ENCODE measurements at places on chromosomes 6 and 20. TPM values are rescaled to one million over a fixed set of nuclear protein-coding genes. Genes with fewer than 3 reads are reported as not detected.

LINC00237 gene
- not detected for total RNA-seq

PKIB gene
- total RNA-seq = 56.8 TPM

ZFP64 gene
- total RNA-seq = 22.0 TPM

ERVFRD-1 gene
- total RNA-seq = not detected

GRCh38 chr20:59785986-59786795 lies 147.2 kb downstream of the SYCP2 start:
- H3K27ac ChIP-seq = no peak overlapping the region
- no peak overlapping the region for H3K4me3 ChIP-seq
- H3K4me1 ChIP-seq = peaks cover 22% of the 10 kb centered on the region
- no peak for DNase-seq
- peaks cover 40% of the 10 kb centered on the region for H3K27me3 ChIP-seq
- no peaks in the 10 kb centered on the region for H3K36me3 ChIP-seq

GRCh38 chr20:32962053-32962452 lies 42.2 kb downstream of the SUN5 start:
- no peak overlapping the region for H3K4me3 ChIP-seq
- no peaks in the 10 kb centered on the region for H3K36me3 ChIP-seq
- H3K27ac ChIP-seq = no peak overlapping the region
- peak; percentile 68 for DNase-seq
- peaks cover 6% of the 10 kb centered on the region for H3K4me1 ChIP-seq
- H3K27me3 ChIP-seq = peaks cover 4% of the 10 kb centered on the region

DNA sequence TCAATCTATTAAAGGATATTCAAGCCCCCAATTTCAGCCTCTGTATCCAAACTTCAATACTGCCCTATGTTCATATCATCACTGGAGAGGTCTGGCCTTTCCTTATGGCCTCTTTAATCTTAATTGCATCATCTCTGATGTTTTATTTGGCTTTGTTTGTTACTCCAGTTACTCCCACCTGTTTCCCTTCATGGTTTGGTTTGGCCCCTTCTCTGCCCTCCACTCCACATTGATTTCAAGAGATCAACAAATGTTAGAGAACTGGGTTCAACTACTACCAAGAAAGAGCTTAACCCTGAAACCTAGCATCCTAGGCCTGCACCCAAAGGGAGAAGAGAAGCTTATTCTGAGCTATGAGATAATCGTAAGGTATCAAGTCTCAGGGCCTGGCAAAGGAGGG lies 221.6 kb downstream of the LAMA2 start:
- DNase-seq = no peak
- peaks cover 17% of the 10 kb centered on the region for H3K4me1 ChIP-seq
- H3K27ac ChIP-seq = no peak overlapping the region
- H3K27me3 ChIP-seq = no peaks in the 10 kb centered on the region
- H3K4me3 ChIP-seq = no peak overlapping the region

DNA sequence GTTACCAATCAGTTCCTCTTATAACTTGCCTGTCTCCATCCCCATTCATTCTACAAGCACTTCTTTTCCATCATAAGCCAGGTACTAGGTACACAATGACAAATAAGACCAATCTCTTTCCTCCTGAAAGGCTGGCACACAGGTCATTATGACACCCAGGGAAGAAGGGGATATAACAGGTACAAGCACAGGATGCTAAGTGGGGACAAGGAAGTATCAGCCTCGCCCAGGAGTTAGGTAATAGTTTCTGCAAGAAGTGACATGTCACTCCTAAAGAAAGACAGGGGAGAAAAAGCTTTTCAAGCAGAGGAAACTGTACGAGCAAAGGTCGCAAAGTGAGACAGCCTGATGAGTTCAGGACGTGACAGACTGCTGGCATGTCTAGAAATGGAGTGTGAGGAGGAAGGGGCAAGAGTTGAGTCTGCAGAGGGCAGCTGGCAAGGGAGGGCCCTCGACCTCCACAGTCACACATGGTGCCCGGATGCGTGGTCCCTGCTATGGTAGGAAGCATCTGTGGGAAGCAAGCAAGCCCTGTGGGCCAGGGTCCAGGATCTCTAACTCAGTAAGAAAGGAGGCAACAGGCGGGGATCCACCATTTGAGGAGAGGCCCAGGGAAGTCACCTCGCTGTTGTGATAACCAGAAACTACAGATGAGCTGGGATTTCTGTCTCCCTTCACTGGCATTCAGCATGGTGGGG lies 40.4 kb downstream of the GPLD1 start:
- H3K4me3 ChIP-seq = no peak overlapping the region
- peak overlapping the region; percentile 62 for H3K27ac ChIP-seq
- H3K27me3 ChIP-seq = no peaks in the 10 kb centered on the region
- peaks cover 4% of the 10 kb centered on the region for H3K4me1 ChIP-seq

- H3K4me3 ChIP-seq = no peak overlapping the region
- H3K36me3 ChIP-seq = no peaks in the 10 kb centered on the region
- H3K4me1 ChIP-seq = no peaks in the 10 kb centered on the region
- no peaks in the 10 kb centered on the region for H3K27me3 ChIP-seq
- H3K27ac ChIP-seq = no peak overlapping the region
Measured at GRCh38 chr6:154653853-154654252, 79.4 kb upstream of the SCAF8 start.

DNA sequence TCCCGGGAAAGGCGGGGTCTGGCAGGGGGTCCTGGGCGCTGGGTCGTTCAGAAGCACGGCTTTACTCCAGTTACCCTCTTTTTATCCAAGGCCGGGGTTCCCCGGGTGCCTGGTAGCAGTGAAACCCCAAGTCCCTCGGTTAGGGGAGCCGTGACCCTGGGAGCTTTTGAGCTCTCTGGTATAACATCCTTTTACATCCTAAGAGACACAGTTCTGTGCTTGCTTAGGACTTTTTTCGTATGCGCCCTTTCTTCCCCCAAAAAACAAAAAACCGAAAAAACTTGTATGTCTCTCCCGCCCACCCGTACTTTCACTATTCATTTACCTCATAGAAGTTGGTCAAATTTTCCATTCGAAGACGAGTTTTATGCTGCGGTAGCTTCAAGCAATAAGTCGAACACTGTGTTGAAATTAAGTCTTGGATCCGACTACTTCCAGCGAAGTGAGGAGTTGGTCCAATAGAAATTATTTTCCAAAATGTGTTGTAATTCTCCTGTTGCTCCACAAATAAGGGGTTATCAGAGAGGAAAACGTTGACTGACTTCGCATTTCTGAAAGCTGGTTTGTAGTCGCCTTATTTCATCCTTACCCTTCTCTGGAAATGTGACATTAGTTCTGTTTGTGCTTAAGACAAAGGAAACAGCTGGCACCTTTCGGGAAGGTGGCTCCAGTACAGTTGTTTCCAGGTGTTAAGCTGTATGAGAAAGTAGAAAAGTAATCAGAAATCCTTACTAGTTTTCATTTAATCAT lies 816 bp upstream of the MAN1A1 start:
- H3K4me3 ChIP-seq = peak overlapping the region; percentile 99
- peaks cover 8% of the 10 kb centered on the region for H3K36me3 ChIP-seq
- DNase-seq = no peak
- peaks cover 26% of the 10 kb centered on the region for H3K4me1 ChIP-seq
- peaks cover 10% of the 10 kb centered on the region for H3K27me3 ChIP-seq
- peak overlapping the region; percentile 86 for H3K27ac ChIP-seq

DNA sequence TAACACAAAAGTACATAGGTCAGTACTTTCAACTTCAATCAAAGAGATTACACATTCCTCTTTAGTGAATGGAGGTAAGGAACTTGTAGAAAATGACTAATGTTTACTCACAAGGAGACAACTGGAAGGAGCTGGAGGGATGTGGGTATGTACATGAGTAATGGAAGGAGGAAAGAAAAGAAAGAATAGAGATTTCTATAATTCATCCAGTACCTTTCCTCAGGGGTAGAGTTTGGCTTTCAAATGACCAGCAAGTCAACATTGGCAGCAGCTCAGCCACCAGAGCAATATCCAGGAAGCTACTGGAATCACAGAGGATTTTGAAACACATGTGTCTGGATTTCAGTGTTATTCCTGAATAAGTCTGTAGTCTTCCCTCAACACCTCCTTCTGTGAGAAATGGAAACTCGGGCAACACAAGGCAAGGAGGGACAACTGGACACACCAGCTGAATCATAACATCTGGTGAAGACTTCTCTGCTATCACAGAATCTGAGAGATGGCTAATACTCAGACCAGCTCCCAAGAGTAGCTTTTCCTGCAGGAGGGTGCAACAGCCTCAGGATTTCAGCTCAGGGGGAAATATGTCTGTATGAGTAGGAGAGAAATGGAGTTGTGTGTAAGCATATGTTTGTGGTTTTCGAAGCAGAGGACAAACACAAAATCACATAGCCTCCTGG lies 98.8 kb downstream of the HAO1 start:
- no peak overlapping the region for H3K27ac ChIP-seq
- H3K4me1 ChIP-seq = no peaks in the 10 kb centered on the region
- H3K4me3 ChIP-seq = no peak overlapping the region
- H3K27me3 ChIP-seq = peaks cover 11% of the 10 kb centered on the region
- no peaks in the 10 kb centered on the region for H3K36me3 ChIP-seq
- no peak for DNase-seq
